ENCODE measurements at places on chromosomes 7 and 10.
A peak's percentile ranks its signal among the peaks of the same experiment; 100 is the strongest.

DNA sequence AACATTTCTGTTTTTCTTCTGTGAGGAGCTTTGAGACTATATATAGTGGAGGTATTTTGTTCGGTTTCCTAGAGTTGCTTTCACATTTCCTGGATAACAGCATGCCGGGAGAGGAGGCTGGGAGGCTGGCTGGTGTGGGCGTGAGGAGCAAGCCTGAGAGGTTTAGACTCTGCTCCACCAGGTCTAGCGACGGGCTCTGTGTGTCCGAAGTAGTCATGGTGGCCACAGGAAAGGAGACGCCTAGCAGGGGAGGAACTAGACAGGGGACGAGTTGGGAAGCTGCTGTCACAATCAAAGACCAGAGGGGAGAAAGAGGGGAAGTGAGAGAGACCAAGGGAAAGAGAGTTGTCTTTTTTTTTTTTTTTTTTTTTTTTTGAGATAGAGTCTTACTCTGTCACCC lies 19.6 kb downstream of the PTPRE start:
- no peak for DNase-seq

- no peak for DNase-seq
Observed at GRCh38 chr10:121411004-121411403, 187.2 kb downstream of the FGFR2 start.

DNA sequence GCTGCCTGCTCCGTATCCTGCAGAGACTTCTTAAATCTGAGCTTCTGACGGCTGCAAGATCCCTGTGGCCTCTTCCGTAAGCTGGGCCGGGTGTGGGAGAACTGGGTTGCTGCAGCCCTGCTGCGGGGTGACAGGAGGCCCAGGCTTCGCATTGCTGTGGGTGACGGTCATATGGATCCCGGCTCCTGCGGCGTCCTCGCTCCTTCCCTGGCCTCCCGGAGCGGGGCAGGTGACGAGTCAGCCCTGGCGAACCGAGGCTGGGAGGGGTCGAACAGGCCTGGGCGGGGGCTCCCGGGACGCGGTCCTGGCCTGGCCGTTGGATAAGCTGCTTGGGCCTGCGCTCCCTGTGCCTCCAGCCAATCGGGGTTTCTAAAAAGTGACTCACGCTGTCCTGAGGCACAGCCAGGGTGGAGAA lies 7.8 kb upstream of the UBE2D1 start:
- DNase-seq: no peak

DNA sequence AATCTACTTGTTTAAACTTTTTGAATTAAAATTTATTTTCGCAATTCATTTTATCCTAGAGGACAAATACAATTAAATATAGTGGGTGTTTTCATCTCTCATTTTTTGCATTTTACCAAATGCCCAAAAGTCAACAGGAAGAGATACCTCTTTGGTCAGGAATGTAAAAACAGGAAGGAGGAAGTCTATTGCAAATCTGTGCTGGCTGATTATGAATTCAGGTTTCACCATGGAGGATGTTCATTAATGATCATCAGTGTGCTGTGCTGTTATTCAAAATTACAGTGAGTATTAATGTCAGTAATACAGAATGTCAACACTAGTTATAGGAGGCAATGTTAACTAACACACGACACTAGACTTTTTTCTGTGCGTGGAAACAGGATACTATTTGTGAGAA lies 24.7 kb downstream of the EXOC6 start:
- no peak for DNase-seq

DNA sequence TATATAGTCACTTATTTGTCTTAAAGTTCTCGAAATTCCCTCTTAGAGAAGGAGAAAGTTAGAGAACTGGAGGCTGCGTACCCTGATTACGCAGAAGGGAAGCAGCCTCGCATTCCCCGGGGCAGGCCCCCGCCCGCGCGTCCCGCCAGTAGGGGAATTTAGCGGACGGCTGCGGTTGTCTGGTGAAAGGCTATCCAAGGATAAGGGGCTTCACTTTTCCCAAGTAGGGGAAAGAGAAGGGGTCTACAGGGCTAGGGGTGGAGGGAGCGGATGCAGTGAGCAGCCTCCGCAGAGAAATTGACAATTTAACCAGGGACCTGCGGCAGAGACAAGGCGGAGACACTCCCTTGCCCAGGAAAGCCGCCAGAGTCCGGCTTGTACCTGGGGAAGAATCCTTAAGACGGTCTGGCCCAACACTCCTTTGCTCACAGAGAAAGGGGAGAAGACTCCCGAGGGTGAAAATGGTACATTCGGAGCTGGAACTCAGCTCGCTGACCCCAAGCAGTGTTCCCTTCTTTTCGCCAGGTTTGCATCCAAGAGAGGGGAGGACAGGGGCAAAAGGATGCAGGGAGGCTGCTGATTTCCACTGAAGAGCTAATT lies 994 bp upstream of the MAGI2 start:
- DNase-seq: peak; percentile 13

DNA sequence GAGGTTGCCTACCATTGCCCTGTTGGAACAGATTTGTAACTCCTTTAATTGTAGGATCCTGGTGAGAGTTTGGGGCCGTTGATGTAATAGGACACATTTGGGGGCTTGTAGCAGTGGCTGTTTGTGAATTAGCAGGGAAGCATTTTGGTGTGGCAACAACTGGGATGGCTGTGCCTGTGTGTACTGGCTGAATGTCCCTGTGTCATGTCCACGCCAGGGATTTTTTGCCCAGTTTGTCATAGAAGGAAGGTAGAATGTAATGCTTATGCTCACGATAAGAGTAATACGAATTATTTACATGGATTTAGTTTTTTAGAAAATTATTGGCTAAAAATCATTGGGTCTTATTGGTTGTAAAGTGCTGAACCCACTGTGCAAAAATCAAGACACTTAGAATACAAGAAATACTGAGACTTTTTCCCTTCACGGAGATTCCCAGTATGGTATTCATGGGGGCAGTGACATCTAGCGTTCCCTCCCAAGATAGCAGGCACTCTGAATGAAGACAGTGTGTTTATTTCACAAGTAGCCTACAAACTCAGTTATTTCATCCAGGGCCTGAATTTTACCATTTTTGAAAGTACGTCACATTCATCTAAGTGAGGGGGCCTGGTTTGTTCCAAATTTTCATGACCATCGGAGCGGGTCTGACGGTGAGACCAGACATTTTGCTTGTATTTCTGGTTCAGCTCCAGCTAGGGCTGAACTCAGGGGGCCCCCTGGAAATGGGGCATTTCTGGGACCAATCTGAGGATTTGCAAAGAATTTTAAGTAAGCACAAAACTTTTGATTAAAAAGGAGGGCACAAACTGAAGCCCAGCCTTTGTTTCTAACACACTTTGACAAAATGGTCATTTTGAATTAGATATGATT lies 74.7 kb downstream of the CACNB2 start:
- DNase-seq: peak; percentile 48

DNA sequence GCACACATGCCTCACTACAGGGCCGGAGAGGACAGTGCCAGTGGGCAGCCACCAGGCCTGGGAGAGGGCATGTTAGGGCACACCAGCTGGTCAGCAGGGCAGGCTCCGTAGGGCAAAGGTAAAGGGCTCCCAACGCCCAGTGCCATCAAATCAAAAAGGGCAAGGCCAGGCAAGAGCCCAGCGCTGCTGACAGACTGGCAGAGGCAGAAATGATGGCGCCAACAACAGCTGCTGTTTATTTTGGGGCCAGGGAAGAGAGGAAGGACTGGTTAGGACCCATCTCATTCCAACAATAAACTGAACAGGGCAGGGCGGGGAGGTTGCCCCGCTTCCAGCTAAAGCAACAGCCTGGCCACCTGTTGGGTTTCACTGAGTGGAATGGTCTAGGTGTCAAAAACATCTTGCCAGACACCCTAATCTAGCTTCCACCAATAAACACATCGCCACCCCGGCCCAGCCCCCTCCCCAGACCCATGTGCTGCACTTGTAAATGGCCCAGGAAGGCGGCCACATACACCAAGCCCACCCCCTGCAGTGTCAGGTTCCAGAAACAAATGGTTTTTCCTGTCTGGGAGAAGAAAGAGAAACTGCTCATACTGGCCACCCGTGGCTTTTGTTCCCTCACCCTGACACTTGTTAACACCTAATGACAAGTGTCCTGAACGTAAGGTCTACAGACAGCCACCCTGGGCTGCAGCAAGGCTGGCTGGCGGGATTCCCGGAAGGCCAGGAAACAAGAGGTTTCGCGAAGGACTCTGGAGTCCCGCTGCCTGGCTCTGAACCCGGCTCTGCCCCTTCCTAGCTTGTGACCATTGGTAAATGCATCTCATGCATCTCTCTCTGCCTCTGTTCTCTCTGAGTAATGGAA lies 15.3 kb downstream of the SH3PXD2A start:
- no peak for DNase-seq

DNA sequence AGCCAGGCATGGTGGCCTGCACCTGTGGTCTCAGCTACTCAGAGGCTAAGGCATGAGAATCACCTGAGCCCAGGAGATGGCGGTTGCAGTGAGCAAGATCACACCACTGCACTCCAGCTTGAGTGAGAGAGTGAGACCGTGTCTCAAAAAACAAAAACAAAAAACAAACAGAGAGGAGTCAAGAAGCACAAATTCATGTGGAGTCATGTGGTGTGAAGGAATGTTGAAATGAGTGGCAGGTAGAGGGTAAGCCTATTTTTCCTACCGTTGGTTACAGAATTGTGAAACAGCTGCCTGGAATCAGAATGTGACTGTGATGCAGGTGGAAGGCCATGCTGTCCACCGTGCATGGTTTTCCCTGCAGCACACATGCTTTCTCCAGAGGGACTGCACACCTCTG lies 23.7 kb upstream of the NUB1 start:
- no peak for DNase-seq

GRCh38 chr10:124160943-124161582 lies 67.7 kb upstream of the CHST15 start:
- DNase-seq: no peak

DNA sequence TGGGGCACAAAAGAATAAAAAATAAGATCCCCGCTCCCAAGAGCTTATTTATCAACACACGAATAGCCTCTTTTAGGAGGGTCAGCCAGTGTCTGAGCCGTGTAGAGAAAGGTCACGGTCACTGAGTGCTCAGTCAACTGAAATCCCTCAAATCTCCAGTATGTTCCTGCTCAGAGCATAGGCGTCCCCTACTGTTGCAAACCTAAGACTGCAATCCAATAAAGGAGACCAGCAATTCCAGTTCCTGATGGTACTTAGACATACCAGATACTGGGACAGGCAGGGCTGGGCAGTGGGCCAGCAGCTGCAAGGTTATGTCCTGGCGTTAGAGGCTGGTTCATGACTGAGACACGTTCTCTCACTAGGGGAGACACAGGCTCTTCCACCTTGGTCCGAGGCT lies 93.6 kb downstream of the CACNB2 start:
- DNase-seq: no peak

- no peak for DNase-seq
Observed at GRCh38 chr7:151888079-151889067, 11.5 kb upstream of the PRKAG2 start.

DNA sequence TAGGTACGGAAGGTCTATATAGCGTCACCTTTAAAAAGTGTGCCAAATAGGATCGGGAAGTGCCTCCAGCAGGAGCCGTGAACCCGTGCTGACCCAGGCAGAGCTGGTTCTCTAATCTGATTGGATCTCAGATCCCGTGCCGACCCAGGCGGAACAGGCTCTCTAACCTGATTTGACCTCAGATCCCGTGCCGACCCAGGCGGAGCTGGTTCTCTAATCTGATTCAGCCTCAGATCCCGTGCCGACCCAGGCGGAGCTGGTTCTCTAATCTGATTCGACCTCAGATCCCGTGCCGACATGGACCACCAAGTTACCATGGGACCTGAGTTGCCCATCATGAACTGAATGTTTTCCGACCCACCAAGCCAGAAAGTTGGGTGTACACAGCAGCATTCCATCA lies 463.9 kb downstream of the PTPRN2 start:
- DNase-seq: no peak

- no peak for DNase-seq
Observed at GRCh38 chr10:115844591-115844990, 428.4 kb downstream of the GFRA1 start.

DNA sequence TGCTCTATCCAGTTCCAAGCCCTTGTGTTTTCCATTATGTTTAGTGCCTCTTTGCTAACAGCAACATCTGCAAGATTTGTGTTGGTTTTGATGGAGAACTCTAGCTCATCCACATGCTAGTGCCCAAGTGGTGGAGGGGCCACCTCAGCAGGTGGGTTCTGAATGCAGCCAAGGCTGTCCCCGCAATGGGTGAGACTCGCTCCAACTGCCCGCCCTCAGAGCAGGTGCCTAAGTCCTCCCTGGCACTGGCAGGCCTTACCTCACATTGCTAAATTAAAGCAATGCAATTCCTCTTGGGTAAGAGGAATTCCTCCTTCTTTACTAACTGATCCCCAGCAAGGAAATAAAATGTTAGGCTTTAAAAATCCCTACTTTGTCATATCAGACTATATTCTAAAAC lies 146.8 kb downstream of the ADCY1 start:
- DNase-seq: no peak

GRCh38 chr10:60334991-60335390 lies 54.7 kb downstream of the ANK3 start:
- DNase-seq: no peak

- DNase-seq: no peak
Observed at GRCh38 chr7:49800031-49800430, 26.6 kb downstream of the VWC2 start.

- no peak for DNase-seq
Observed at GRCh38 chr7:114048386-114049235, 129.8 kb upstream of the PPP1R3A start.

- peak; percentile 81 for DNase-seq
Observed at GRCh38 chr10:132448248-132448731, 51.3 kb downstream of the PWWP2B start.

DNA sequence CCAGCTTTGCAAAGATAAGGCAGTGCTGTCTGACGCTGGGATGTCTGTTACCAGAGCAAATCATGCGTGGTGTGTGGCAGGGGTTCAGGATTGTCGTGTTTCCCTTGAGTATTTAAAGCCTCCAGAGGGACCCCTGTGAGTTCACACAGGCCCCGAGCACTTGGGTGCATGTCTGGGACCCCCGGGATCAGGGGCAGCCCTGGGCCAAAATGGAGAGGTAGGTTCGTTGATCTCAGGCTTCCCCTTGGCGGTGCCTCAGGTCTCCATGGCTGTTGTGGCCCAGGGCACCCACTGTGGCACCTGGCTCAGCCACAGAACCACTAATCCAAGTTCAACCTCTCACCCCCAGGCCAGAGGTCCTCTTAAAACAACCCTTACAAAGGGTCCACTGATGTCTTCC lies 523.1 kb upstream of the DPP6 start:
- no peak for DNase-seq
